Mammary epithelial cell (primary cell): ENCODE measurements at places on chromosomes 6 and 20. TPM values are rescaled to one million over a fixed set of nuclear protein-coding genes. Genes with fewer than 3 reads are reported as not detected.

DNA sequence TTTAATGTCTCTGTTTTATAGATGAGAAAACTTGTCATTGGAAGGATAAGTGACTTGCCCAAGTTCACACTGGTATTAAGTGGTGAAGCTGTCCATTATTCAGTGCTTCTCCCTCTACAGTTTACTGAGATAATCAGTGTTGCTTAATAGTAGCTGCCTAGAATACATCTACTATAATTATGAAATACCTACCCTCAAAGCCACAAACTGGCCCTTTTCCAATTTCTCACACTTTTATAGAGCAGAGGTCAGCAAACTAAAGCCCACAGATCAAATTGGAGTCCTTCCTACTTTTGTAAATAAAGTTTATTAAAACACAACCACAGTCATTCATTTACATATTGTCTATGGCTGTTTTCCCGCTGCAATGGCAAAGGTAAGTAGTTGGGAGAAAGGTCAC is 73.5 kb downstream of the EYS start:
- DNase-seq = no peak

DNA sequence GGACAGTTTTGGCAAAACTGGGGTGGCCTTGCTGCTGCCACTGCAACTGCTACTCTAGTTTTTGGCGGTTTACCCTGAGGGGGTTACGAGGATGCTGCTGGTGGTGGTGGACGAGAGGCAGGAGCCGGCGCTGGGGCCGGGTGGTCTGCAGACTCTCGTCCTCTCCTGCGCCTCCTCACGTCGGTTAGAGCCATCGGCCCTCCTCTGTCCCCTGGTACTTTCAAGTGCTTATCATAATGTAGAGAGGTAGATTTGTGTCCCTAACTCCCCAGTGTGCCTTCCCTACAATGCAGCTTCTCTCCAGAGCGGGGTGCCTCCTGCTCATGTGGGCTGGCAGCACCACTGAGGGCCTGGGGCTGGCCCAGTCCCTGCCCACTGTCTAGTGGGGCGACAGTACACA is 25.9 kb downstream of the PNLDC1 start:
- no peak for DNase-seq

DNA sequence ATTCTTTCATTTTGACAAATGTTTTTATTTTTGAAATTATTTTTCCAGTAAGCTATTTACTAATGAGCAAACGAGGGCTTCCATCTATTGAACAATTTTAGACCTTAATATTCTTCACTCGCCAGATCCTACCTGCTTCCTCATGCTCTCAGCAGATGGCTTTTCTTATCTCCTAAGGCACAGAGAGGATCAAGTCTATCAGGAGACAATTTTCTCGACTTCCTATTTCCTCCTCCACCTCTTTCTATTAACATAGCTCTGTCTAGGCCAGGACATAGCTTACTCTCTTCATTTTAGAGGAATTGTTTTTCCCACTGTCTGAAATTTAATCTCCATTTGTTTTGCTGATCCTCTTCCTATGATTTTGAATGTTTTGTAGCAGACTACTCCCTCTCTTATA is 87.0 kb upstream of the MAN1A1 start:
- no peak for DNase-seq

Gene PGC
- not detected for polyA plus RNA-seq

Gene OPRL1
- 0.24 TPM for polyA plus RNA-seq

DNA sequence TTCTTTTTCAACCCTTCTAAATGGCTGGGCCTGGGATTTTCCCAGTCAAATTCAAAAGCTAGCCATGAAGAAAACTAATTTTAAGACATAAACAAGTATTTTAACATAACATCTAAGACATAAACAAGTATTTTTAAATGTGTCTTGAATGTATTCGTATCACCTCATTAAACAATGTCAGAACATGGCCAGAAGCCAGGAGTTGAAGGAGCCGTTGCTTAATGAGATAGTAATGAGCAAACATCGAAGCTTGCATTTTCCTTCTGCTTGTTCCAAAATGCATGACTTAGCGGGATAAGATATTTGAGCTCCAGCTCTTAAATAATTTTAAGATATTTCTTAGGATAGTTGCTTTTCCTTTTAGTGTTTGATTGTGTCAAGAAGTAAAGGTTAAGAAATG is 4.2 kb upstream of the RNF182 start:
- no peak for DNase-seq

DNA sequence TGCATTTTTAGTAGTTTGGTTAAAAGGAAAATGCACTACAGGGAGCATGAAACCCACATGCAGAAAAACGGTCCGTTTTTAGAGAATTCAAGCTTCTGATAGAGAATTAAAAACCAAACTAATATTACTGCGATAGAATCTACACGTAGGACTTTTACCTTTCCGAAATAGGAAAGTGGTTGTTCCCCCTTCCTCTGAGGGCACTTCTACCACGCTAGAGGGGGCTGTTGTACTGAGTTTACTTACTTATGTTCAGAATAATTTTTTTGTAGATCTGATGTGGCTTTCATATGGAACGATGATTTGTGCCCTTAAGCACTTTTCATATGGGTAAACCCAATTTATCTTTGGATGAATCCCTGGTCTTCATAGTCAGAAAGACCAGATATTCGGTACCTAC is 264.3 kb upstream of the PLN start:
- peak; percentile 56 for DNase-seq

GRCh38 chr6:149125309-149125708 is 192.2 kb upstream of the TAB2 start:
- DNase-seq = no peak

Gene SLC22A3
- polyA plus RNA-seq = 0.52 TPM

- DNase-seq = no peak
These were observed 12.8 kb downstream of the FASTKD5 start for GRCh38 chr20:3146732-3147341.

DNA sequence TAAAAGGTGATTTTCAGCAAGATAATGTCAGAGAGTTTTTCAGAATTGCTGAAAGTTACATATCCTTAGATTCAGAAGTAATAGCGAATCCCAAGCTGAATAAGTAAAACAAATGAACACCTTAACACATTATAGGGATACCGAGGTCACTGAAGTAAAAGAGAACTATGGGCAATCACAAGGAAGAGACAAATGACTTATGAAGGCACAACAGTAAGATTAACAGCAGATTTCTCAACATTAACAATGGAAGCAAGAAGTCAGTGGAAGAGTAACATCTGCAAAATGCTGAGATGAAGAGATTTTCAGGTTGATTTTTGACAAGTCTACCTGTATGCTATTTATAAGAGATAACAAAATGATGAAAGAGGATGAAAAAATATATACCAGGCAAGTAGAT is 86.1 kb upstream of the EZR start:
- DNase-seq = no peak

- DNase-seq = no peak
These were observed 58.8 kb downstream of the RPRD1B start for GRCh38 chr20:38092260-38092857.

DNA sequence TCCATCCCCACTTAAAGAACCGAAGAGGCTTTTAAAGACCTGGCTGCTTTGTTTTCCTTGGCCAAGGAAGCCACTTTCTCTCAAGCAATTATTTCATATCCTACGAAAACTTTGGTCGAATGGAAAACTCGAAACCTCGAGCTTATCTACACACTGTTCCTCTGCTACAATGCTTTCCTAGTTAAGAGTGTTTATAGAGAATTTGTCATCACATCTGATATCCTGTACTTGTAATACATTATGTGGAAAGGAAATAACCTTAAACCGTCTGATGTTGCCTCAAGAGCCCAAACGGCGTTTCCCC is 28.1 kb downstream of the TFAP2B start:
- no peak for DNase-seq

- peak; percentile 98 for DNase-seq
These were observed 54.1 kb downstream of the FGD2 start for GRCh38 chr6:37059344-37060194.

- DNase-seq = peak; percentile 91
These were observed 154.6 kb downstream of the ZDHHC14 start for GRCh38 chr6:157535340-157536222.

Gene C2
- not detected for polyA plus RNA-seq

- DNase-seq = no peak
These were observed 461.8 kb downstream of the PKHD1 start for GRCh38 chr6:51625566-51625965.

DNA sequence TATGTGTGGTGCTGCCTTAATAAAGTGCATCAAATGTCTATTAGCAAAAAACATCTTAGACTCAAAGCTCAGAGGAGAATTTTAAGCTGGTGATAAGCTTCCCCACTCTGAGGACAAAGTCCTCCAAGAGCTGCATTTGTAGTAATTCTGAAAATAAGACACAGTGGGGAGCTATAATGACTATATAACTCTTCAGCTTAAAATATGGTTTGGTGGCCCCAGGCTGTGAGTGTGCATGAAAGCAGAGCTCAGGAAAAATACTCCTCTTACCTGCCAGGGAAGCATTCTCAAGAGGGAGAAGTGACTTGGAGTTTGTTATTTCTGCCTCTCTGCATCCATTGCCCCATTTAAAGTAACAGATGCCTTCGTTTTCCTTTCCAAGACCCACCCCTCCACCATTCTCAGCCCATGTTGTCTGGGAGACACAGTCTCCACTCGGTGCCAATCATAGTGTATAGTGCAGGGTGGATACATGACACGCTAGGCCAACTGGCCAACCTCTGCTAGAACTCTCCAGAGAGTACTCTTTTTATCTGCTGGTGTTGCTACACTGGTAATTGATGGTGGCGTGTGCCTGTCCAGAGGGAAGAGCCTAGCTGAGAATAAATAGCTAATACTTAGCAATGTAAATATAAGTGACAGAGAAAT is 229.2 kb downstream of the PHF3 start:
- DNase-seq = no peak

DNA sequence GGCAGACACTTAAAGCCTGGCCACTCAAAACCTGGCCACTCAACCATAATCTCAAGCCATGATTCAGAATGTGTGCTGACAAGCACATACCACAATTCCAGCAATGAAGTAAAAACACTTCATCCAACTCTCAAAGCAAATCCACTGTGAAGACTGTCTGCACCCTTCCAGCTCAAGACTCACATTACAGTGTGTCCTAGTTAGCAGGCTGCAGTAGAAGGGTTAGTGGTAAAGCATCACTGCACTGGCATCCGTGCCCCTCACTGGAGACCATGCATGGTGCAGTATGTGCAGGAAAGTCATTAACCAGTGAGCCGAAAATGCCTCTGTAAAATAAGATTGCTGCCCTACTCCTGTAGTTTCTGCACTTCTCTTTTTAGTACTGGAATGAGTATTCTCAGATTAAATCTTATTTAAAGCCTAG is 43.4 kb downstream of the SLC23A2 start:
- DNase-seq = no peak

Gene FABP7
- polyA plus RNA-seq = not detected

Gene OR2H1
- not detected for polyA plus RNA-seq

- no peak for DNase-seq
These were observed 34.0 kb downstream of the TRERF1 start for GRCh38 chr6:42417641-42418112.

DNA sequence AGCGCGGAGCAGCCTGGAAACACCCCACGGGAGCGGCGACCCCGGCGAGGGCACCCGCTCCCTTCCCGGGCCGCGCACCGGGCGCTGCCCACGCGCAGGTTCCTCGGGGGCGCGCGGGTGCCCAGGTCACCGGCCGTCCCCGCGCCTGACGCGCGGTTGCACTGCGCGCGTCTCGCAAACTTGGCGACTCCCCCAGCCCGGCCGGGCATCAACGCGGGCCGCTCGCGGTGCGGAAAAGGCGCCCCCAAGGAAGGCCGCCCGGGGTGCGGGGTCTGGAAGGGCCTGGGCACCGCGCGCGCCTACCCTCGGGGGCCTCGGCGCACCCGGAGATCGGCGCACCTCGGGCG is 555 bp upstream of the ZBTB46 start:
- no peak for DNase-seq

- DNase-seq = no peak
These were observed 240.0 kb downstream of the FOXC1 start for GRCh38 chr6:1849691-1850090.

- no peak for DNase-seq
These were observed 108.8 kb upstream of the PMEPA1 start for GRCh38 chr20:57818418-57819181.

GRCh38 chr20:43537921-43538877 is 20.6 kb upstream of the SGK2 start:
- peak; percentile 39 for DNase-seq

DNA sequence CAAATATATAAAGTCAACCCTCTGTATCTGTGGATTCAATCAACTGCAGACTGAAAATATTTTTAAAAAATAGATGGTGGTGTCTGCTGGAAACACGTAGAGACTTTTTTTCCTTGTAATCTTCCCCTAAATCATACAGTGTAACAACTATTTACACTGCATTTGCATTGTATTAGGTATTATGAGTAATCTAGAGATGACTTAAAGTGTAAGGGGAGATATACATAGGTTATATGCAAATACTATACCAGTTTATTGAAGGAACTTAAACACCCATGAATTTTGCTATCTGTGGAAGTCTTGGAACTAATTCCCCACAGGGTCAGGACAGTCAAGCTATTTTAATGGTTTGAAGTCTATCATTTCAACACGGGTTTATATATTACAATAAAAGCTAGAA is 10.2 kb downstream of the HDAC2 start:
- no peak for DNase-seq

Gene GPSM3
- polyA plus RNA-seq = 3.9 TPM

GRCh38 chr6:94478133-94479005 is 1059.0 kb upstream of the EPHA7 start:
- DNase-seq = no peak
